ENCODE measurements at places on chromosomes 3 and 15.
A peak's percentile ranks its signal among the peaks of the same experiment; 100 is the strongest.

DNA sequence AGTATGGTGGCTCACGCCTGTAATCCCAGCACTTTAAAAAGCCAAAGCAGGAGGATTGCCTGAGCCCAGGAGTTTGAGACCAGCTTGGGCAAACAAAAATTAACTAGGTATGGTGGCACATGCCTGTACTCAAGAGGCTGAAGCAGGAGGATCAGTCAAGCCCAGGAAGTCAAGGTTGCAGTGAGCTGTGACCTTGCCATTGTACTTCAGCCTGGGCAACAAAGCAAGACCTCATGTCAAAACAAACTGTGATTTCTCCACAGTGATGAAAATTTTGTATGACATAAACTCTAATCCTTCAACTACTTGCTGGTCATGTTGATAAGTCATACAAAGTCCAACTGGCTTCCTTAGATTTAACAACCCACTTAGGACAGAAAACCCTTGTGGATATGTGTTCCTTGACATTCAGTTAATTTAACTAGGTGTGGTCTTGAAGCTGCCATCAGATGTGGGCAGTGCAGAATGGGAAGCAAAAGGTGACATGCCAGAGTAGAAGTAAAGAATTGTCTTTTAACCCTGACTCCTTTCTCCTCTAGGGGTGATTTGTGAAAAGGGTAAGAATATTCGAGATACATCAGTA, 263.3 kb downstream of the PTPRG start:
- no peak for DNase-seq

- DNase-seq = no peak
Measured at GRCh38 chr3:81624756-81625155, 136.7 kb downstream of the GBE1 start.

GRCh38 chr15:41961595-41962202, 10.7 kb downstream of the EHD4 start:
- no peak for DNase-seq

DNA sequence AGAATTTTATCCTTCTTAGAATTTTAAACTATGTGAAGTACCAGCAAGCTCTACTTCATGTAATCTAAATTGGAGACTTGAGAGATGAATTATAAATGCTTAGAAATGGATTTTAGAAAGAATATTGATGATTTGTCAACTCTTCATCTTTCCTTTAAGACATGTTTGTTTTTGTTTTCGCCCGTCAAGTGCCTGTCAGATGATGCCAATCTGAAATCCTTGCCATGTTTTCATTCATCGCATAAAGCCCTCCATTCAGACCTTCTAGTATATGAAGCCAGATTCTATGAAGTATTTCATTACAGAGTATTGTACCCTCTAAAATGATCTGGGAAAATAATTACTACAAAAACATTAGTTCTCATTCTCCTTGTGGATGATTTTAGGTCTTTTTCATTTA, 223.2 kb upstream of the SOX2 start:
- DNase-seq = no peak

DNA sequence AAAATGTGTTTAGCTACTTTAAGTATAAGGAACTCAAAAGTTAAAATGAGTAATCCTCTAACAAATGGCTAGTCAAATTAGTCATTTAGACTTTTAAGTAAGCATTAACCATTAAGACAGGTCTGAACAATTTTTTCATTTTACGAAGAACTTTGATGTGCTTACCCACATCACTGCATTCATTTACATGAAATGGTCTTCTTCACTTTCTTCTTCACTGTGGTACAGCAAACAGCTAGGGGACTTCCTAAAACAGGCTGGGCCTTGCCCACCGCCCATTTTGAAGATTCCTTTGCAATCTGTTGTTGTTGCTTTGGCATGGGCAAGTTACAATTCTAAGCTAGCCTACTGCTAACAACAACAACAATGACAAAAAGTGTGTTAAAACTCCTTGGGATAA, 67.4 kb downstream of the CBLB start:
- DNase-seq = no peak

GRCh38 chr3:166405465-166405864, 568.2 kb upstream of the BCHE start:
- no peak for DNase-seq

DNA sequence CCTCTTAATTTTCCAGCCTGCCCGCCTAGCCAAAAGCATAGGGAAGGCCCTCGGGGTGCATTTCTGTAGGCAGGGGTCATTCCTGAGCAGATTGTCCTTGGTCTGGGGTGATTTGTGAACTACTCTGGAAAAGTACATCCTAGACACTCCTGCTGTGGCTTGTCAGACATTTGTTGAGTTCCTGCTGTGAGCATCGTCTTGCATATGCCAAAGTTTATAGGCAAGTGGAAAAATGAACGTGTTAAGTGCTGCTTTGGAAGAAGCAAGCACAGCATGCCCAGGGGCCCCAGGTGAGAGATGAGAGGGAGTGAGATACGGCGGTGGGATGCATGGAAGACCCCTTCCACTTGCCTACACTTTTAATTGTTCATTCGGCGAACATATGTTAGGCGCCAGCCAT, 237.7 kb upstream of the ST8SIA2 start:
- no peak for DNase-seq

- DNase-seq = peak; percentile 16
Measured at GRCh38 chr3:191682961-191683360, 222.0 kb downstream of the PYDC2 start.

DNA sequence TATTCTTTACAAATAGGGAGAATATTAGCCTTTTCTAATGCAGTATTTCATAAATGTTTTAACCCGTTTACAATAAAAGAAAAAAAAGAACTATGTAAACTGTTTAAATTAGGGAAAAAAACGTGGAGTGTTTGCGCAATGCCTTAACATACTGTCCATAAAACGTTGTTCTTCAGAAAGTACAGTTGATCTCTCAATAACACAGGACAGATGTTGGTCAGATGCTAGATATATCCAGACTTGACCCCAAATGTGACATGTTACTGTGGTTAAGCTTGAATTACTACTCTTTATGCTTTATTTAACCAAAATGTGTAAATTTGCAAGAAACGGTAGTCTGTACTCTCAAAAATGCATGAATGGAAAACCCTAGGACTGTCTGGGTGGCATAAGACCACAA, 110.3 kb downstream of the PLOD2 start:
- DNase-seq = no peak

- no peak for DNase-seq
Measured at GRCh38 chr3:120052677-120053076, 41.6 kb downstream of the GSK3B start.

GRCh38 chr15:80822676-80823075, 43.5 kb downstream of the CEMIP start:
- peak; percentile 98 for DNase-seq

GRCh38 chr3:46660003-46660402, 33.5 kb downstream of the ALS2CL start:
- DNase-seq = no peak

- no peak for DNase-seq
Measured at GRCh38 chr3:181791056-181791955, 79.6 kb downstream of the SOX2 start.

- DNase-seq = no peak
Measured at GRCh38 chr3:134607054-134608022, 43.5 kb downstream of the KY start.

DNA sequence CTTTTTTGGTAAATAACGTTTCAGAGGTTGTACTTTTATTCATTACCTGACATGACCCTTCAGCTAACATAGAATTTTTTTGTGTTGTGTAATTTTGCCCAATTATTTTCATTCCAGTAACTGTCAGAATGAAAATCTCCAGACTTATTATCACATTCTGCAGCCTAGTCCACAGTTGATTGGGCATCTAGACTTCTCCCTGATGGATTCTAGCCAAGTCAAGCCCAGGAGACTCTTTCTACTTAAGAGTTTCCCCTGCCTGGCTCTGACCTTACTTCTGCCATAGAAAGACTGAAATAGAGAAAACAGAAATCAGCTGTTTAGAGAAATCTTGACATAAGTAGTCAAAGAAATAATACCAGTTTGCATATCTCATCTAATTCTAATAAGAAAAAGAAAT, 82.9 kb upstream of the CDAN1 start:
- DNase-seq = no peak

DNA sequence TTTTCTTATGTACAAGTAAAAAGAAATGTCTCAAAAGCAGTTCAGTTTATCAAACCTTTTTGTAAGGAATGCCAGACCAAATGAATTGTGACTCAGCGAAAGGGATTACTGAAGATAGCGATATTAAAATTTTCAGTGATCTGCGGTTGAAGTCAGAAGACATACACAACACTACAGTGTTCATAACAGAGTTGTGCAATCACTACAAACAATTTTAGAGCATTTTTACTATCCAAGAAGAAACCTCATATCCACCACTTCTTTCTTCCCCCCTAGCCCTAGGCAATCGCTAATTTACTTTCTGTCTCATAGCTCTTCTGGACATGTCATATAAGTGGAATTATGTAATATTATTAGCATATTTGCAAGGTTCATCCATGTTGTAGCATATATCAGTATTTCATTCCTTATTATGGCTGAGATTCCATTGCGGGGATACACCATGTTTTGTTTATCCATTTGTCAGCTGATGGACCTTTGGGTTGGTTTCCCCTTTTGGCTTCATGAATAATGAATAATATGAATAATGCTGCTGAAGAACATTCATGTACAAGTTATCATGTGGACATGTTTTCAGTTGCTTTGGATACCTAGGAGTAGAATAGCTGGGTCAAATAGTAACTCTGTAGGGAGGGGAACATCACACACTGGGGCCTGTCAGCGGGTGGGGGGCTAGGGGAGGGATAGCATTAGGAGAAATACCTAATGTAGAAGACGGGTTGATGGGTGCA, 23.6 kb upstream of the ALPK3 start:
- DNase-seq = no peak

- no peak for DNase-seq
Measured at GRCh38 chr3:148773805-148774204, 53.8 kb upstream of the CPB1 start.
